ENCODE measurements at places on chromosomes 6 and 20.

- H3K27ac ChIP-seq, result no peak overlapping the region
- peaks cover 49% of the 10 kb centered on the region for H3K36me3 ChIP-seq
- no peak for ATAC-seq
Measured at GRCh38 chr6:7203939-7204338, 96.2 kb downstream of the RREB1 start.

DNA sequence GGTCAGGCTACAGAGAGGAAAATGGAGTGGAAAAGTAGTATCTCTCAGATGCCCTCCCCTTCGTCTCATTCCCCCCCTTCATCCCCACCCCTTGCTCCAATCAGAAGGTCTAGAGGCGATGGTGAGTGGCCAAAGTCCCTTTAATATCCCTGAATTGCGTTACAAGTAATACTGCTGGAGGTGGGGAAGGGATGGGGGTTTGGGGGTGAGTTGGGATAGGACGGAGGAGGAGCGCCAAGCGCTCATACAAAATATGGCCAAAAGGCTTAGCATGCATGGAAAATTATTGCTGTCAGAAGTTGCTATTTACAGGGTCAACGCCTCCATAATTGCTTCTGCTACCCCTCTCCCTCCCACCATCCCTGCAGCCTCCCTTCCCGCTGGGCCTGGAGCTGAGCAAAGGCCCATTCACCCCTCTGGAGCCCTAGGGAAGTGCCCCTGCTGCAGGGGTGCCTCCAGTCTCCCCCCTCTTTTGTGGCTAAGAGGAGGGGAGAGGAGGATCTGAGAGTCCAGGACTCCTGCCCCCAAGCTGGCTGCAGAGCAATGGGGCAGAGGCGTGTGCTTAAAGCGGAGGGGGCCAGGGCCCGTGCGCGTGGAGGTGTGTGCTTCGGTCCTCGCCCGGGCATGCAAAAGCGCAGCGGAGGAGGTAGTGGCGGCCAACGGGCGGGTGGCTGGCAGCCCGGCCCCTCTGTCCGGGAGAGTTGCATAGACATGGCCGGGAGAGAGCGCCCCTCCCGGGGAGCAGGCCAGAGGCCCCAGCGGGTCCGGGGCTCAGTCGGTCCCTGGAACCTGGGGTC, 8.7 kb upstream of the SRXN1 start:
- peaks cover 5% of the 10 kb centered on the region for H3K4me1 ChIP-seq
- ATAC-seq, result no peak

DNA sequence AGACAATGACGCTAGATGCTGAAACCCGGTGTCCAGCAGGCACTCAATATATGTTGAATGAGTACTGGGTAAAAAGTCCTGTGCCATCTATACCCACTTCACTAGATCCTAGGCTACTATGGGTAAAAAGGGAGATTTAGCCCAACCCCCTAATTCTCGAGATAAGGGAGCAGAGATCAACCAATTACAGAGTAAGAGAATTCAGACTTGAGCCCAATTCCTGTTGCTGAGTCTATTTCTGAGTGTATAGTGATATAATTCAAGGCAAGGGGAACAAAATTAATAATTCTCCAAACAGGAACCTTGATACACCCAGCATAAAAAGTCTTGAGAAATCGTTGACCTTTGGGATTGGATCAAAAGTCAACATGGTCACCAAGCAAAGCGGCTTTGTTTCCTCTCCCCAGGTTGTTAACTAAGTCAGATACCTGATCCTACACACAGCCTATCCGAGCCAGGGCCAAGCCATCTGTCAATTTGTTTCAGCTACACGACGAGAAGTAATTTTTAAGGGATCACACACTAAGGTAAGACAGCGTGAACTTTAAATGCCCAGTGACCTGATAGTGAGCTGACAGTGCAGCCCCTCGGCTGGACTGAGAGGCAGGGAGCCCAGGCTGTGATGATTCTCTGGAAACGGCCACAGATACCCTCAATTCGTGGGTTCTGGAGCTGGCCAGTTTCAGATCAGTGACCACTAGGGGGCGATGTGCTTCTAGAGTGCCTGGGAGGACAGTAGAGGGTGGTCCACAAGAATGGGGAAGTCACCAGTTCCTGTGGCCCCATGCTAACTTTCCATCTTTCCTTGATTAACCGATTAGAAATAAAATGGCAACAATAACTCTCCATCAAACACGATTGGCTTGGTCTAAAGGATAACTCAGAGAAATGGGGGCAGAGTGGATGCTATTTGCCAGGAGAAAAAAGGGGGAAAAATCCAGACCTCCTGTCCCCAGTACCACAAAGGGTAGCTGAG, 46.2 kb downstream of the SLC22A23 start:
- no peaks in the 10 kb centered on the region for H3K27me3 ChIP-seq
- peak; percentile 34 for ATAC-seq
- peaks cover 4% of the 10 kb centered on the region for H3K4me1 ChIP-seq
- no peaks in the 10 kb centered on the region for H3K36me3 ChIP-seq
- no peak overlapping the region for H3K4me3 ChIP-seq
- H3K27ac ChIP-seq, result no peak overlapping the region

- peaks cover 8% of the 10 kb centered on the region for H3K4me1 ChIP-seq
- H3K36me3 ChIP-seq, result peaks cover 43% of the 10 kb centered on the region
Measured at GRCh38 chr6:70860920-70861319, 95.9 kb downstream of the B3GAT2 start.

DNA sequence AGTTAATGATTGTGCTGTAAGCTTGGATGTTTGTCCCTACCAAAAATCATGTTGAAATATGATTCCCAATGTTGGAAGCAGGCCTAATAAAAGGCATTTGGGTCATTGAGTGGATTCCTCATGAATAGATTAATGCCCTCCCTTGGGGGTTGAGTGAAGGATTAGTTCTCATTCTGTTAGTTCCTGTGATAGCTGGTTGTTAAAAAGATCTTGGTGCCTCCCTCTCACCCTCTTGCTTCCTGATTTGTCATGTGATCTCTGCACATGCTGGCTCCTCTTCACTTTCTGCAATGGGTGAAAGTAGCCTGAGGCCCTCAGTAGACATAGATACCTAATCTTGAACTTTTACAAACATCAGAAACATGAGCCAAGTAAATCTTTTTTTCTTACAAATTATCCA, 115.6 kb upstream of the HCRTR2 start:
- ATAC-seq, result no peak
- no peak overlapping the region for H3K4me3 ChIP-seq
- no peaks in the 10 kb centered on the region for H3K27me3 ChIP-seq
- H3K27ac ChIP-seq, result no peak overlapping the region

GRCh38 chr6:5234874-5235273, 25.9 kb downstream of the LYRM4 start:
- H3K27ac ChIP-seq, result no peak overlapping the region
- no peak for ATAC-seq
- peaks cover 18% of the 10 kb centered on the region for H3K36me3 ChIP-seq
- no peak overlapping the region for H3K4me3 ChIP-seq

GRCh38 chr20:24066076-24066700, 77.6 kb upstream of the GGTLC1 start:
- peak overlapping the region; percentile 49 for H3K27ac ChIP-seq
- no peaks in the 10 kb centered on the region for H3K36me3 ChIP-seq
- H3K27me3 ChIP-seq, result no peaks in the 10 kb centered on the region
- H3K4me3 ChIP-seq, result peak overlapping the region; percentile 67
- ATAC-seq, result peak; percentile 69
- peaks cover 10% of the 10 kb centered on the region for H3K4me1 ChIP-seq

- peaks cover 14% of the 10 kb centered on the region for H3K4me1 ChIP-seq
- H3K36me3 ChIP-seq, result no peaks in the 10 kb centered on the region
- peak; percentile 46 for ATAC-seq
Measured at GRCh38 chr20:60011512-60012507, 53.6 kb downstream of the CDH26 start.
